Ascending aorta (tissue), 2 donors: ENCODE measurements at places on chromosomes 12 and 14. TPM values are rescaled to one million over a fixed set of nuclear protein-coding genes. Genes with fewer than 3 reads are reported as not detected.

DNA sequence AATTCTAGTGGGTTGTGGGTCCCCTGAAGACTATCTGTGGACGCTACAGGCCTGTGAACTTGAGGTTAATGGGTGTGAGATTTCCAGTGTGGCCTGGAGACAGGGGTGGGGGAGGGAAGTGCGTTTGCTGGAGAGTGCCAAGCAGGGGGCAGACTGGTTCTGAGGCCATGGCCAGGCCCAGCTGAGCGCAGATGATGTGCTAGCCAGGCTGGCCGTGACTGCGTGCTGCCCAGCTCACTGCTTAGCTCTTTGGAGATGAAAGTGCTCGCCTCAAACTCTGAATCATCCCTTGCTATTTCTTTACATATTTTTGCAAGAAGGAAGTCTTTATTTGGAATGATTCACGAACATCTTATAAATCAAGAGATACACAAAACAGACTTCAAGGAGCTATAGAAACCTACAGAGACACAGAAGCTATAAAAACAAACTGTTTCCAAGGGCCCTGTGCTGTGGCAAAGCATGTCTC is 75.2 kb upstream of the PLEKHG3 start:
- H3K4me3 ChIP-seq = no peak overlapping the region
- H3K27me3 ChIP-seq = no peaks in the 10 kb centered on the region
- H3K36me3 ChIP-seq = no peaks in the 10 kb centered on the region
- no peaks in the 10 kb centered on the region for H3K4me1 ChIP-seq
- no peak overlapping the region for H3K27ac ChIP-seq

GRCh38 chr12:42346403-42347002 is 20.5 kb downstream of the PPHLN1 start:
- H3K36me3 ChIP-seq = no peaks in the 10 kb centered on the region
- no peaks in the 10 kb centered on the region for H3K4me1 ChIP-seq
- no peak overlapping the region for H3K4me3 ChIP-seq

GRCh38 chr12:88451205-88451604 is 129.1 kb downstream of the KITLG start:
- no peaks in the 10 kb centered on the region for H3K36me3 ChIP-seq
- no peak for DNase-seq
- no peaks in the 10 kb centered on the region for H3K27me3 ChIP-seq
- H3K4me1 ChIP-seq = no peaks in the 10 kb centered on the region

GRCh38 chr12:52263761-52264434 is 10.5 kb upstream of the KRT86 start:
- no peak overlapping the region for H3K4me3 ChIP-seq
- no peak overlapping the region for H3K27ac ChIP-seq
- no peaks in the 10 kb centered on the region for H3K4me1 ChIP-seq
- no peaks in the 10 kb centered on the region for H3K27me3 ChIP-seq

GRCh38 chr14:56100556-56100955 is 17.7 kb upstream of the PELI2 start:
- H3K27ac ChIP-seq = peak overlapping the region; percentile 32
- DNase-seq = no peak
- H3K4me3 ChIP-seq = no peak overlapping the region
- no peaks in the 10 kb centered on the region for H3K27me3 ChIP-seq
- H3K4me1 ChIP-seq = peaks cover 8% of the 10 kb centered on the region

GRCh38 chr14:92998946-92999345 is 76.0 kb downstream of the CHGA start:
- H3K36me3 ChIP-seq = no peaks in the 10 kb centered on the region
- no peak overlapping the region for H3K27ac ChIP-seq
- no peaks in the 10 kb centered on the region for H3K27me3 ChIP-seq
- no peak for DNase-seq
- H3K4me1 ChIP-seq = peaks cover under 1% of the 10 kb centered on the region

DNA sequence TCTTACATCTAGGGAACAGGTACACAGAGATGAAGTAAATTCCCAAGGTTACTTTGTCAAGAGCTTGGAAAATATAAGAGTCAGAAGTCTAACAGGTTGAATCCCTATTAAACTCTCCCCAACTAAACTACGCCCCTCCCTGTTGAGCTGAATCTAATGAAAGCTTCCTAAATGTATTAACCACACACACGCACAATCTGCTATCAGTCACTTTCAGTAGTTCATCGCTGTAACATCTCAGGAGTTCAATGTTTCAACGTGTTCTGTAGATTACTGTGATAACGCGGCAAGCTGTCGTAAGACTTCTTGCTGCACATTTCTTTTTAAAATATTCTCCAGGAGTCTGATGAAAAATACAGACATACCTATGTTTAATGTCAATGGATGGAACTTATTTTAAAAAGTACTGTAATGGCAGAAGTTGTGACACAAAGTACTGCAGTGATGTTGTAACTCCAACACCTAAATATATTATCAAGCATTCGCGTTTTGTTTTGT is 612 bp upstream of the SLC25A3 start:
- H3K4me3 ChIP-seq = peak overlapping the region; percentile 99
- no peak for DNase-seq
- H3K36me3 ChIP-seq = peaks cover 11% of the 10 kb centered on the region
- peak overlapping the region; percentile 80 for H3K27ac ChIP-seq
- no peaks in the 10 kb centered on the region for H3K27me3 ChIP-seq

GRCh38 chr12:47032644-47033043 is 46.8 kb upstream of the PCED1B start:
- H3K4me1 ChIP-seq = peaks cover 5% of the 10 kb centered on the region
- no peaks in the 10 kb centered on the region for H3K27me3 ChIP-seq
- no peak for DNase-seq
- H3K27ac ChIP-seq = no peak overlapping the region
- H3K36me3 ChIP-seq = no peaks in the 10 kb centered on the region
- no peak overlapping the region for H3K4me3 ChIP-seq

DNA sequence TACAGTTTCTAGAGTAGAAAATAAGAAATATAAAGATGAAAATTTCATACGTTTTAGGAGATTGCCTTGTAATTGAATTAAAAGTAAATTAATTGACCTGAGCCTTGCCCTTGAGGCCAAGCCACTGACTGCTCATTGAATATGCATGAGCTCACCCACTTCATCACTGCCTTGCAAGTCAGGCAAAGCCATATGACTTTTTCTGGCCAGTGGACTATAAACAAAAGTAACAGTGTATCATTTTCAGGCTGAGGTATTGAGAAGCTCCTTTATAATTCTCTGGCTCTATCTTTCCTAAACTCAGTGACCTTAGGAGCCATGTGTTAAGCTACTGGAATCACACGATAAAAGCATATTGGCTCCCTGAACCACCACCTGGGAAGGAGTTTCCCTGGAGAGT is 369.3 kb downstream of the NUAK1 start:
- H3K4me3 ChIP-seq = no peak overlapping the region
- H3K4me1 ChIP-seq = peaks cover 11% of the 10 kb centered on the region
- H3K36me3 ChIP-seq = no peaks in the 10 kb centered on the region
- no peak for DNase-seq

DNA sequence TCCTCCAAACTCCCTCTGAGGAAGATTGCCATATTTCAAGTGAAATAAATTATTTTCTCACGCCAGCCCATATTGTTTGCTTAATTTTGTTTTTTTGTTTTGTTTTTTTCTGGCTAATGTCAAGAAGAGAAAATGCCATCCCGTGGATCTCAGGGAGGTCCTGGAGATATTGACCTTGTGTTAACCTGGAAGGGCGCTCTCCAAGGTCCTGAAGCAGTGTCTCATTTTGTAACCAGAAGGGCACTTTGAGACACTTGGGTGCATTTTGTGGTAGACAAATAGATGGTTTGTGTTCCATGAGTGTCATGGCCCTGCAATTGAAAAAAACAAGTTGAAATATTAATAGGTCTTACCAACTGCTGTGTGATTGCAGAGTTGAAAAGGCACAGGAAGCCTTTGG is 268.9 kb downstream of the SUDS3 start:
- no peak overlapping the region for H3K27ac ChIP-seq
- H3K36me3 ChIP-seq = no peaks in the 10 kb centered on the region
- H3K27me3 ChIP-seq = no peaks in the 10 kb centered on the region

DNA sequence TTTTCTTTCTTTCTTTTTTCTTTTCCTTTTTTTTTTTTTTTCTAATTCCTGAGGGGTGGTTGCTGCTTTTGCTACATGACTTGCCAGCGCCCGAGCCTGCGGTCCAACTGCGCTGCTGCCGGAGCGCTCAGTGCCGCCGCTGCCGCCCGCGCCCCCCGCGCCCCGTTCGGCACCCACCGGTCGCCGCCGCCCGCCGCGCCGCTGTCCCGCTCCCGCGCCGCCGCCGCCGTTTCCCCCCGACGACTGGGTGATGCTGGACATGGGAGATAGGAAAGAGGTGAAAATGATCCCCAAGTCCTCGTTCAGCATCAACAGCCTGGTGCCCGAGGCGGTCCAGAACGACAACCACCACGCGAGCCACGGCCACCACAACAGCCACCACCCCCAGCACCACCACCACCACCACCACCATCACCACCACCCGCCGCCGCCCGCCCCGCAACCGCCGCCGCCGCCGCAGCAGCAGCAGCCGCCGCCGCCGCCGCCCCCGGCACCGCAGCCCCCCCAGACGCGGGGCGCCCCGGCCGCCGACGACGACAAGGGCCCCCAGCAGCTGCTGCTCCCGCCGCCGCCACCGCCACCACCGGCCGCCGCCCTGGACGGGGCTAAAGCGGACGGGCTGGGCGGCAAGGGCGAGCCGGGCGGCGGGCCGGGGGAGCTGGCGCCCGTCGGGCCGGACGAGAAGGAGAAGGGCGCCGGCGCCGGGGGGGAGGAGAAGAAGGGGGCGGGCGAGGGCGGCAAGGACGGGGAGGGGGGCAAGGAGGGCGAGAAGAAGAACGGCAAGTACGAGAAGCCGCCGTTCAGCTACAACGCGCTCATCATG is 654 bp downstream of the FOXG1 start:
- peaks cover 37% of the 10 kb centered on the region for H3K27me3 ChIP-seq
- H3K36me3 ChIP-seq = no peaks in the 10 kb centered on the region
- DNase-seq = no peak
- peak overlapping the region; percentile 41 for H3K4me3 ChIP-seq
- peaks cover 8% of the 10 kb centered on the region for H3K4me1 ChIP-seq

- H3K27me3 ChIP-seq = no peaks in the 10 kb centered on the region
- no peak for DNase-seq
- no peak overlapping the region for H3K4me3 ChIP-seq
- H3K36me3 ChIP-seq = peaks cover 12% of the 10 kb centered on the region
- no peak overlapping the region for H3K27ac ChIP-seq
- no peaks in the 10 kb centered on the region for H3K4me1 ChIP-seq
These were observed 34.1 kb downstream of the NDUFA12 start for GRCh38 chr12:94969424-94969823.

GRCh38 chr12:20101046-20101445 is 267.3 kb upstream of the PDE3A start:
- H3K4me3 ChIP-seq = no peak overlapping the region
- H3K27me3 ChIP-seq = no peaks in the 10 kb centered on the region
- H3K27ac ChIP-seq = peak overlapping the region; percentile 77
- H3K4me1 ChIP-seq = peaks cover 34% of the 10 kb centered on the region

DNA sequence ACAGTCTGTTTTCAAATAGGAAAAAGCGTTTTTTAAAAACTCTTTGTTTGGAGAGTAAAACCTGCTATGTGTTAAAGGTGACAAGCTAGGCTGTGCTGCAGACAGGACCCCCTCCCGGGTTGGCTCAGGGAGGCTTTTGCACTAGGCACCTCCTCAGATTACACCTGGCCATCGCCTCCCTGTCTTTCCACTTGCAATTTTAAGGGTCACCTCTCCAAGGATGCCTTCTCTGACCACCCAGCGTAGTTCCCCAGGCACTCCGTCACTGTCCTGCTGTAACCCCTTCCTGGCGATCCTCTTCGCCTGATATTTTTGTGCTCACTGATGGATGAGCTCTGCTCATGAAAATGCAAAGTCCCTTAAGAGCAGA is 80.7 kb downstream of the NTF3 start:
- no peaks in the 10 kb centered on the region for H3K36me3 ChIP-seq
- no peaks in the 10 kb centered on the region for H3K27me3 ChIP-seq
- DNase-seq = no peak
- H3K4me1 ChIP-seq = no peaks in the 10 kb centered on the region
- no peak overlapping the region for H3K4me3 ChIP-seq

DNA sequence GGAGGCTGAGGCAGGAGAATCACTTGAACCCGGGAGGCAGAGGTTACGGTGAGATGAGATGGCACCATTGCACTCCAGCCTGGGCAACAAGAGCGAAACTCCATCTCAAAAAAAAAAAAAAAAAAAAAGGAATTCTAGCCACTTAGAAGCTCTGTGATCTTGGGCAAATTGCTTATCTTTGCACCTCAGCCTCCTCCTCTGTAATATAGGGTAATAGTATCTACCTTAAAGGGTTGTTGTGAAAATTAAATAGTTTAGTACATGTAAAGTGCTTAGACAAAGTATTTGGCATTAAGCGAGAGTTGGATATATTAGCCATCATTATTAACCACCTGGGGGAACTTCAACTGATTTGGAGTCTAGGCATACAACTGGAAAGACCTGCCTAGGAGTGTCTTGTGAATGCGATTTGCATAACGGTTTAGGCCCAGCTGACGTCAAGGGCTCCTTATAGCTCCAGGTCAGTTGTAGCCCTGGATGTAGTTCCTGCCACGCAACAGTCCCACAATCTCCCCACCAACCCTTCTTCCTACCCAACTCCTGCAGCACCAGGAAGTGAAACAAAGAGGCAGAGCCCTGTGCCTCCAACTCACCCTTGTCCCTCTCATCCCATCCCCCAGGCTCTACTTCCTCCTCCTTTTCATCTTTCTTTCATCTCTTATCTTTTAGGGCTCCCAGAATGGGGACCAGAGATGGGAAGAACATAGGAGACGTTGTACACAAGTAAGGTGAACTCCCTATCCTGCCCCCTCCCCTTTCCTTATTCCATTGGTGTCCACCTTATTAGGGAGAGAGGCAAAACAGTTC is 2.1 kb upstream of the IL23A start:
- no peaks in the 10 kb centered on the region for H3K36me3 ChIP-seq
- no peaks in the 10 kb centered on the region for H3K27me3 ChIP-seq
- H3K4me3 ChIP-seq = no peak overlapping the region
- peaks cover 3% of the 10 kb centered on the region for H3K4me1 ChIP-seq
- no peak for DNase-seq
- H3K27ac ChIP-seq = no peak overlapping the region

DNA sequence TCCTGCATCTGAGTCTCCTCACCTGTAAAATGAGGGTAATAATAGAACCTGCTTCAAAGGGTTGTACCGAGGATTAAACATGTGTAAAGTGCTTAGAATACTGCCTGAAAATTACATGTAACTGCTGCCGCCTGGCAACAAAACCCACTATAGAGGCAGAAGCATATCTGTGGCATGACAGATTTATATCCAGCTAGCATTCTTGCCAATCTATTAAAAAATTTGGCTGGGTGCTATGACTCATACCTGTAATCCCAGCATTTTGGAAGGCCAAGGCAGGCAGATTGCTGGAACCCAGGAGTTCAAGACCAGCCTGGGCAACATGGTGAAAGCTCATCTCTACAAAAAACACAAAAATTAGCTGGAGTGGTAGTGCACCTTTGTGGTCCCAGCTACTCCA is 16.4 kb upstream of the KSR2 start:
- H3K36me3 ChIP-seq = no peaks in the 10 kb centered on the region
- H3K27ac ChIP-seq = no peak overlapping the region
- DNase-seq = no peak
- H3K27me3 ChIP-seq = no peaks in the 10 kb centered on the region

Gene PLD4
- total RNA-seq = not detected

Gene REP15
- total RNA-seq = not detected

Gene PGF
- total RNA-seq = 41.1 TPM

Gene CLEC4C
- not detected for total RNA-seq

Gene EIF2S3B
- total RNA-seq = not detected

Gene APOLD1
- total RNA-seq = 189 TPM

Gene KRT5
- 1.6 TPM for total RNA-seq

Gene BRF1
- total RNA-seq = 60.9 TPM

Gene GLIPR1L1
- total RNA-seq = not detected

Gene THTPA
- total RNA-seq = 115 TPM

Gene BRMS1L
- total RNA-seq = 7.7 TPM

Gene KRT6C
- not detected for total RNA-seq

Gene KIF26A
- total RNA-seq = 32.6 TPM
